ENCODE measurements at places on chromosomes 5 and 9. TPM values are rescaled to one million over a fixed set of nuclear protein-coding genes. Genes with fewer than 3 reads are reported as not detected.

DNA sequence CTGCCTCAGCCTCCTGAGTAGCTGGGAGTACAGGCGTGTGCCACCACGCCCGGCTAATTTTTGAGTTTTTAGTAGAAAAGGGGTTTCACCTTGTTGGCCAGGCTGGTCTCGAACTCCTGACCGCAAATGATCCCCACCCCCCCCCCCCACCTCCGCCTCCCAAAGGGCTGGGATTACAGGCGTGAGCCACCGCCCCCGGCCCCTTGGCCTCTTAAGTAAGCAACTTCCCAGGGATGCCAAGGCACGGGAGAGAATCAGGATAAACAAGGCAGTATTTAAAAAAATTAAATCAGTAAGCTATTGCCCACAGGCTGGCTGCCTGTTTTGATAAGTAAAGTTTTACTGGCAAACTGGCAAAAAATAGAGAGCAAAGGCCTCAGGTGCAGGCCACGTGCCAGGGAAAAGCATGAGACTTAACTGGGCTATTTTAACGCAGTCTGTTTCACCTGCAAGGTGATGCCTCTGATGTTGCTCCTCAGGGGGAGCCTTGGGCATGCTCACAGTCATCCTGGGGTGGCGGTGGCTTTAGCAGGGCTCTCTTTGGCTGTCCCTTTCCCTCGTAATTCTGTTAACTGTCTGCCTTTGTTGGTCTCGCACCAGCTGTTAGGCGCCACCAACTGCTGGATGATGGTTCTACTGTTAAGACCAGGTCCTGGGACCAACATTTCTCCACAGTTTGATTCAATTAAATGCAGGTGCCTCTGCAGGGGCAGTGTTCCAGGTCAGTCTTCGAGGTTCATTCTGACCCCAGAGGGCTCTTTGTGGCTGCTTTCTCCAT is 19.4 kb upstream of the RNF130 start:
- DNase-seq = no peak
- peaks cover 6% of the 10 kb centered on the region for H3K4me1 ChIP-seq
- no peak overlapping the region for H3K4me3 ChIP-seq
- H3K27me3 ChIP-seq = no peaks in the 10 kb centered on the region
- no peak overlapping the region for H3K27ac ChIP-seq
- no peaks in the 10 kb centered on the region for H3K36me3 ChIP-seq

DNA sequence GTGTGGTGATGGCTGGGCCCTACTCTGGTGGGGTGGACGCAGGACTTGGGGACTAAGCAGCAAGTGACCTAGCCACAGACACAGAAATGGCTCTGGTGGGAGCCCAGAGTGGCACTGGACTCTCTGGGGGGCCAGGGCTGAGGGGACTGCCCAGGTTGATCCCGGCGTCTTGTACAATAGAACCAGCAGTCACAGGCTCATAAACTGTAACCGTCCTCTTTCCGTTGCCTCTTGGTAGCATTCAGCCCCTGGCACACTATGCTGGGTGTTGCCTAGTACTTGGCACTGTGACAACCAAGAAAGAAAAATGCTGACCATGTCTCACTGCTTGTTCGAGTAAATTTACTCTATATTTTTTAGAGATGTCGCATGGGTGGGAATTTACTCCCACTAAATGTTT is 80.5 kb downstream of the DAB2IP start:
- H3K27me3 ChIP-seq = no peaks in the 10 kb centered on the region
- H3K4me1 ChIP-seq = peaks cover 19% of the 10 kb centered on the region
- no peak overlapping the region for H3K4me3 ChIP-seq
- DNase-seq = no peak
- no peak overlapping the region for H3K27ac ChIP-seq

Gene PCDHB14
- total RNA-seq = not detected

DNA sequence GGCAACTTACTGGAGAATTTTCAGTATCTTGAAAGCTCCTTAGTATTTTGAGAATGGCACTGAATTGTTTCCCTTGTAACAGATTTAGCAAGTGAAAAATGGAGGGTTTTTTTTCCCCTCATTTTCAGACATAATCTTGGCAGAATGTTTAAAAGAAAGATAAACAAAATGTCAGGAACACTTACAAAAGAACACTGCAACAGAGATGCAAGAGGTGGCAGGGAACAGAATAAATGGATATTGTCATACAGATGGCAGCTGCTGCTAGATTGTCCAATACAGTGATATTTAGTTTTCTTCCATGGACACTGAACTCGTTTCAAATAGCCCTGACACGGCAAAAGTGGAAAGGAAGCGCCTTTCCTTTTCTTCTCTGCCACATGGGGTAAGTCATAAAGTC is 76.9 kb upstream of the ZNF608 start:
- no peak overlapping the region for H3K4me3 ChIP-seq
- H3K27ac ChIP-seq = no peak overlapping the region
- no peaks in the 10 kb centered on the region for H3K36me3 ChIP-seq
- no peaks in the 10 kb centered on the region for H3K4me1 ChIP-seq
- DNase-seq = no peak
- no peaks in the 10 kb centered on the region for H3K27me3 ChIP-seq

GRCh38 chr5:79329453-79329852 is 93.5 kb downstream of the JMY start:
- H3K4me3 ChIP-seq = no peak overlapping the region
- DNase-seq = no peak
- H3K4me1 ChIP-seq = no peaks in the 10 kb centered on the region

DNA sequence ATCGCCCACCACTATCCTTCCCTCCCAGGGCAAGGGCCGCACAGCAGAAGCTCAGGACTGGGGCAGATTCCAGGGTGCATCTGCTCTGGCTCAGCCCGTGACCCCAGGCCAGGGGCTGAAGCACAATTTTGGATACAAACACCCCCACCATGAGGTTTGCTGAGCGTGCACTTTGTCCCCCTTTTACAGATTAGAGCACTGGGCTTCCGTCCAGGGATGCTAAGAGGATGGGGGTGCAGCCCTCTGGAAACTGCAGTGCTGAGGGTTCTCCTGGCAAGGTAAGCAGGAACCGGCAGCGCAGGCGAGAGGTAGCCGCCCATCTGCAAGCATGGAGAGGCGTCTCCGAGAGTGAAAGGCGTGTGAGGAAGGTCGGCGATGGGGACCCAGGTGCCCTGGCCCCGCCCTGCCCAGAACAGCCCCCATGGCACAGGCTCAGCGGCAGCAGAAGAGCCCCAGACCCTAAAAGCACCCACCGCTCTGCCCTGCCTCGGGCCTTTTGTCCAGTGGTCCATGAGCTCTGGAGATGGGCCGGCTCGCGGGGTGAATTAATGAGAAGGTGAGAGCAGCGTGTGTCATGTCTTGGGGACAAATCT is 54.5 kb upstream of the OLFM1 start:
- no peaks in the 10 kb centered on the region for H3K4me1 ChIP-seq
- no peaks in the 10 kb centered on the region for H3K27me3 ChIP-seq
- no peaks in the 10 kb centered on the region for H3K36me3 ChIP-seq
- H3K27ac ChIP-seq = no peak overlapping the region
- H3K4me3 ChIP-seq = no peak overlapping the region

DNA sequence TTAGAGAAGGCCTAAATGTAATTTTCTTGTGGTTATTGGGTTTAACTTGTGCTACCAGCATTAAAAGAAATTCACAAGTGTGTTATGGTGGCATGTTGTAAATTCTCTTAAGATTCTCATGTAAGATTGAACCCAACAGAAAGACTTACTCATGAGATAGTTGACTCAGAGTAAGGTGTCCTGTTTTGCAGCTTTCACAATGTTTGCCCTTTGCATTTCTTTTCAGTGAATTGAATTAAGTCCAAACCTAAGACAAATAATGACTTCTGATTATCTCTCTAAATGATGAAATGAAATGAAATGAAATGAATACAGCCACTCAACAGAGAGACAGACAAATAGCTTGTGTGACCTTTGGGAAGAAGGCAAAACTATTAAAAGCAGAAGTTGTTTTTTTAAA is 1696.9 kb upstream of the WWC1 start:
- H3K4me3 ChIP-seq = no peak overlapping the region
- no peak overlapping the region for H3K27ac ChIP-seq
- H3K27me3 ChIP-seq = no peaks in the 10 kb centered on the region
- no peak for DNase-seq
- no peaks in the 10 kb centered on the region for H3K4me1 ChIP-seq
- H3K36me3 ChIP-seq = no peaks in the 10 kb centered on the region

Gene NTRK2
- 0.38 TPM for total RNA-seq

DNA sequence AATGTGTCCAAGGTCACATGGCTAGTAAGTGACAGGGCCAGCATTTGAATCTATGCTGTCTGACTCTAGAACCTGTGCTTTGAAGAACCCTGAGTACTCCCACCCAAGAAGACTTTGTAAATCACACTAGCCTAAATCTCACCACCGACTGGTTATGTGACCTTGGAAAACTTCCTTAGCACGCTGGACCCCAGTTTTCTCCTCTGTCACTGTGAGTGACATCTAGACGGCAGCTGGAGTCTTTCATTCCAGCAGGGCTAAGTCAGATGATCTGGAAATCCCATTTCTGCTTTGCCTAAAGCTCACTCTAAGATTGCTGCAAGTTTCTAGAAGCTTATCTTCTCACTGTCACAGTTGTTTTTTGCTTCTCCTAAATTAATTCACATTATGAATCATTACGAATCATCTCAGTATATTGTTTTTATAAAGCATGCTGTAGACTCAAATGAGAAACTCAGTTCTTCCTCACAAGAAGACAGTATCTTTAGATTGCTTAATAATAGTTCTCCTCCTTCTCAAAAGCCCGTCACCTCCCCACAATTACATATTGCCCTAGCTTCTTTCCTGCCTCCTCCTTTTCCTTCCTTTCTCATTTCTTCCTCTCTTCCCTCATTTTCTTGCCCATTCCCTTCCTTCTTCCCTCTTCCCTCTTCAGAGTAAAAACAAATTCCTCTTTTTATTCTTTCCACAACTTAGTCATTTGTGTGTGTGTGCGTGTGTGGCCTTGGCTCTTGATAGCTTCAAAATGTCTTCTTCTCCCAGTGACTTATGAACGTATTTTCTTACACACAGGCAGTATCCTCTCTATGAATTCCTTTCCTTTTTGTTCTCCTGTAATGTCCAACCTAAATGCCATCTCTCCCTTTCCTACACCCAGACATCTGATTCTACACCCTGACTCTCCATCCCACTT is 16.8 kb downstream of the ALDOB start:
- no peaks in the 10 kb centered on the region for H3K36me3 ChIP-seq
- no peak overlapping the region for H3K4me3 ChIP-seq
- H3K27me3 ChIP-seq = no peaks in the 10 kb centered on the region
- H3K27ac ChIP-seq = no peak overlapping the region

Gene BARHL1
- not detected for total RNA-seq

DNA sequence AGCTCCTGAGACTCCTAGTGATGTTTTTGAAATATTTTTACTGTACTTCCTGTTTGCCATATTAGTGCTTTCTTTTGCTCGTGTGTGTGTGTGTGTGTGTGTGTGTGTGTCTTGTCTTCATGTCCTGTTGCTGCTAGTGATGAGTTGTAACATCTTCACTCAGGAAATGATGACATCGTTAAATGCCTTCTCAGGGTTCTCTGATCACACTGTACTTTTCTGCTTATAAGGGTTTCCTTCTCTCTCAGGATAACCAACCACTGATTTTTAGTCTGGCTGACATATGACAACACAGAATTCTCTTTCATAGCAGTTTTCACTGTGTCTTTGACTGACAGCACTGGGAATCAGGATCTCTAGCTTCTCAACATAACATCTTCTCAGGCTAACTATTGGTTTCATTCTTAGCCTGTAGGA is 16.1 kb downstream of the SV2C start:
- H3K27ac ChIP-seq = no peak overlapping the region
- H3K27me3 ChIP-seq = no peaks in the 10 kb centered on the region
- H3K4me1 ChIP-seq = peaks cover 9% of the 10 kb centered on the region
- no peak for DNase-seq
- no peak overlapping the region for H3K4me3 ChIP-seq

Gene PCDHA4
- total RNA-seq = not detected

Gene HTR4
- total RNA-seq = not detected

Gene IL9
- 12.5 TPM for total RNA-seq

DNA sequence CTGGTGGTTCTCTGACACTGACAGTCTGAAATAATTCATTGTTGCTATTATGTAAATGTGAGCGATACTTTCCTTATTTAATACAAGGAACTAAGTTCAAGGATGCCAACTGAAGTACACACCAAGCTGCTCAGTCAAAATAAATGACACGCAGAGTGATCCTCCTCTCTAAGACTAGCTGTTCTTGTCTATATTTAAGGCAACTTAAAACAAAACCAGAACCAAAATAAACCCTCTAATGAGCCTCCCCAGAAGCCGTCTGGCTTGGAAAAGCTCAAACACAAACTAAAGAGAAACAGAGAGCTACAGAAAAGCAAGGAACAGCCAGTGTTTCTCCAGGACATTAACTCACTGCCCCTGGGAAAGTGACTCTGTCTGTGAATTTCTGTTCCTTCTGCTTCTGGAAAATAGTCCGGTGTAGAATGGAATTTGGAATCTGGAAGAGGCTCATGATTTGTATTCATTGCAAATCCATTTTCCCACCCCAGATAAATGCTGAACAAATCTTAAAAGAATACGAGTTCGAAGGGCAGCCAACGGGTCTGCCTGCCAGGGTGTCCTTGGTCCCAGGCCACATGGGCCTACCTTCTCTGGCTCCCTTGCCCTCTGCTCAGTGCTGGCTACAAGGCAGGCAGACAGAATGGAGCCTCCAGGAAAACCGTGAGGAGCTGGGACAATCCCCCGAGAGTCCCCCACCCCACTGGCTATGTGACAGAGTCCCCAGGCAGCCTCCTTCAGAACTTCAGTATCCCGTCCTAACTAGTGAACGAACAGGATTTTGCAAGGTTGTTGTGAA is 14.8 kb downstream of the GGTA1 start:
- no peaks in the 10 kb centered on the region for H3K4me1 ChIP-seq
- peaks cover 5% of the 10 kb centered on the region for H3K27me3 ChIP-seq
- no peak overlapping the region for H3K4me3 ChIP-seq
- DNase-seq = no peak
- no peak overlapping the region for H3K27ac ChIP-seq

DNA sequence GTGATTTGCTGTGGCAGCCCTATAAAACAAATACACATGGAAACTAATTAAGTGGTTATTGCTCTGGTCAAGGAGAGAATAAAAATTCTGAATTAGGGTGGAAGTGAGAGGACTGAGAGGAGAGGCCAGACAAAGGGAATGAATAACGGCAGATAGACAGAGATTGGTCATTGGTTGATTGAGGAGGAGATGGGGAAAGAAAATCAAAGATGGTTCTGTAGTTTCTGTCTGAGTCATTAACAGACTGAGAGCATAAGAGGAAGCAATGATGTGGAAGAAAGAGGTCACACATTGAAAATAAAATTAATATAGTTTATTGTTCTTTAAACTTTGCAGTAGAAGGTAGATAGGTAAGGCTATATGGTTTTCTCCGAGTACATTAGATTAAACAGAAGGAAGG is 469.8 kb downstream of the ACTL7B start:
- no peak for DNase-seq
- no peak overlapping the region for H3K27ac ChIP-seq
- H3K4me1 ChIP-seq = no peaks in the 10 kb centered on the region
- no peaks in the 10 kb centered on the region for H3K27me3 ChIP-seq
- no peak overlapping the region for H3K4me3 ChIP-seq
- no peaks in the 10 kb centered on the region for H3K36me3 ChIP-seq

Gene RORB
- not detected for total RNA-seq

Gene GCNT4
- total RNA-seq = 1.6 TPM

Measured in CD8-positive, alpha-beta memory T cell (primary cell).